ENCODE measurements at places on chromosomes 16 and 17. TPM values are rescaled to one million over a fixed set of nuclear protein-coding genes. Genes with fewer than 3 reads are reported as not detected.

GRCh38 chr17:12667299-12667958 lies 1.7 kb downstream of the MYOCD start:
- peak; percentile 68 for DNase-seq

DNA sequence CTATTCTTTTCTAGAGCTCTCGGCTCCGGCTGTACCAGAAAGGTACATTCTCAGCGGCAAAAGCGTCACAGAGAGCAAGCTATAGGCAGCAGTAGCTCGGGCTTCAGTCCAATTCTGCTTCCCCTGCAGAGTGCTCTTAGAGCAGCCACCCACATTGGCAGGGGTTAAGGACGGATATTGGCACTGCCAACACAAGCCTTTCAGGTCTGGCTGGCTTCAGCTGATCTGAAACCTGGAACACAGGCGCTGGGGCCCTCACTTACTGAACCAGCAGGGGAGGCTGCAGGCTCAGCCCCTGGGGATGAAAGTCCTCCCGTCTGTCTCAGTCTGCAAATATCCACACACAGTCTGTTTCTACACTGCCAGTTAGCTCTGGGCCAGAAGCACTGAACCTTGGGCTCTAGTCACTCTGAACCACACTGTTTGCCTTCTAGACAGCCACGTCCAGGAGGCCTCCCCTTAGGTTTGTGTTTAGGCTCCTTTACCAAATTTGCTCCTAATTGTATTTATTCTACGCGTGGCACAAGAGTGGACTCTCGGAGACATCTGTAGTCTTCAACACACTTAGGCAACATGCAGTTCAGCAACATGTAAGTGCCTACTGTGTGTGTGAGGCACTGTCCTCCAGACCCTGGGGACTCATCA lies 40.1 kb downstream of the HIC1 start:
- peak; percentile 57 for DNase-seq

- no peak for DNase-seq
These were observed 116.5 kb downstream of the ANKFN1 start for GRCh38 chr17:56269556-56270389.

DNA sequence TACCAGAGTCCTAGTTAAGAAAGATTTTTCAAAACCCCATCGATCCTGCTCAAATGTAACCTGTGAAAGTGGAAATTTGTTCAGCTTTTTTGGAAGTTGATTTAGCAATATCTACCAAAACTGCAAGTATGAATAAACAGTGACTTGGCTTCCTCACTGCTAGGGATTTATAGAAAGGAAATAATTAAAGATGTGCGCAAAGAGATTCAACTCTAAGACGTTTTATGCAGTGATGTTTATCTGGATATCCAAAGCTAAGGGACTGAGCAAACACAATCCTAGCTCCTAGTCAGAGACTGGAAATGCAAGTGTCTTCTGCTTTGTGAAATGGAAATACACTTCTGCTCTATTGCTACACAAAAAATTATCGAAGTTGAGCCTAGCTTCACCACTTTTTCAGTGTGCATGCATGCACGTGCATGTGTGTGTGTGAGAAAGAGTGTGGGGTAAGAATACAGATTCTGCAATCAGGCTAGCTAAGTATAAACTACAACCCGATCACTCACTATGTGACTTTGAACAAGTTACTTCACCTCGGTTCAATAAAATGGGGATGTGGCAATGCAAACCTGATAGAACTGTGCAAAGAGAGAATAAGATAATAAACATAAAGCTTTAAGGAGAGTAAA lies 52.1 kb upstream of the FOXF1 start:
- no peak for DNase-seq

Gene PRR11
- 28.1 TPM for total RNA-seq

Gene CLEC18B
- total RNA-seq: not detected

All from H7 (cell line).